GM23338 (cell line): ENCODE measurements at places on chromosomes 16 and 17.
A peak's percentile ranks its signal among the peaks of the same experiment; 100 is the strongest.

DNA sequence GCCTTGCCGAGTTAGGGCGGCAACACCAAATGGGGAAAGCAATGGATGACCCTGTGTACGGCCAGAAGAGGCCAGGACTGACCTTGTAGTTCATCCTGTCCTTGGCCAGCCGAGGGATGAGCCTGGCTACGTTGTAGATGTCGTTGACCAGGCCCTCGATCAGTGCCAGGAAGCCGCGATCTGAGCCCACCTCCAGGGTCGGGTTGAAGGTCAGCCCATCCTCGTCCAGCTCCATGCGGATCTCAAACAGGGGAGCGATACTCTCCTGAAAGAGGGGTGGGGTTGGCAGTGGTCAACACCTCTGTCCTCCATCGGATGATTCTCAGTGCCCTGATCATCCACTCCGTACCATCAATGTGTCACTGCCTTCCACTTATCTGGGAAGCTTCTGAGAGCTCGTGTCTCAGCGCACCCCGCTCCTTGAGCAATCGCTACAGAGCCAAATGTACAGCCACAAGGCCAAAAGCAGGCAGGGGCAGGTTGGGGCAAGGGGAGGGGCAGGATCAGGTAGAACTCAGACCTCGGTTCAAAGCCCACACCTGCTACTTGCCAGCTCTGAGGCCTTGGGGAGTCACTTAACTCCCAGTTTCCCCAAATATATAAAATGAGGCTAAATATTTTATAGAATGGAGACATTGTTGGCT lies 39.9 kb downstream of the DNAH17 start:
- DNase-seq: no peak

DNA sequence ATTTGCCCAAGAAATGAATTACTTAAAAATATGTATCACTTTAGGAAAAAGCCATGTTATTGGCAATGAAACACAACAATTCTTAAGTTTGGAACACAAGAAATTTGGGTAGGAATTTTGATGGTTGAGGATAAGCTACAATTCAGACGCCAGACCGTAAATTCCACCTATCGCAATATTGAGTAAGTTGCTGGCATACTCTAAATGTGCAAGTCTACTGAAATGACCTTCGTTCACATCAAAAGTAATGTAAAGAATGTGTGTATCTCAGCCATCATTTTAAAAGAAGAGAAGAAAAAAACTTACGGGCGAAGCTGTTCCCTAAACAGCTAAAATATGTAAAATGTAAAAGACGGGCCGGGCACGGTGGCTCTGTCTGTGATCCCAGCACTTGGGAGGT lies 33.4 kb downstream of the UBE2G1 start:
- DNase-seq: no peak

DNA sequence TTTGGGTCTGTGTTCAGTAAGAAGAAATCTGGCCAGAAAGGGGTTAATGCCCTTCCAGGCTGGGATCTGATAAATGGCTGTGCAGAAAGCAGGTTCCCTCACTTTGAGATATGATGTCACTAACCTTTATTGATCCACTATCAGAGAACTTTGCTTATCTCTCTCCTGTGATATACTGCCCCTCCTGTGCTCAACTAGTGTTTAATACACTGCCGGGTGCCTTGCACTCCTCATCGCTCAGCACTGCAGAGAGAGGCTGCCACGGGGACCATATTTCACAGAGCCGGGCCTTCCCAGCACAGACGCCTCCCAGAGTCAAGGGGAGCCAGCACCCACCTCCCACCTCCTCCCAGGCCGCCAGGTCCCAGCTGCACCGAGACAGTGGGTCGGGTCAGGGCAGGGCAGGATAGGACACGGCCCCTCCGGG lies 20.2 kb downstream of the ZFHX3 start:
- no peak for DNase-seq

GRCh38 chr16:3582276-3583165 lies 5.3 kb upstream of the NLRC3 start:
- no peak for DNase-seq

DNA sequence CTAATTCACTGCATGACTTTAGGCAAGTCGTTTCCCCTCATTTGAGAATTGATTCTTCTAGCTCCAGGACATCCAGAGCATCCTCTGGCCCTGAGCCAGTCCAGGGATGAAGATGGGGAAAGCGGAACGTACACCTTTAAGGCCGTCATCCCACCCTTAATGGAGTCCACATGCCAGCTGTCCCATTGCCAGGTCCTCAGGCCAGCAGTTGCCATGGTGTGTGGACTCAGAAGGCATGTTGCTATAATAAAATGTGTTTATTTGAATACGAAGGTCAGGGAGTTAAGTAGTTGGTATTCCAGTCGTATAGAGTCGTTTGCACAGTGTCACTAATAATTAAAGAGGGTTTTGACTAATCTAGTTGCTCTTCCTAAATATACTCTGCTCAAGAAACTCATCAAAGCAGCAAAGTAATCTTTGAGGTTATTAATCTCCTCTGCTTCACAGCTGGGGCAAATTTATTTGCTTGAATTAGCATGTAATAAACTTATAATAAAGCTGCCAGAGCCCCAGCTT lies 30.4 kb downstream of the CCDC182 start:
- DNase-seq: no peak

GRCh38 chr17:37067555-37068111 lies 118.9 kb downstream of the AATF start:
- DNase-seq: peak; percentile 42

GRCh38 chr17:45775148-45775547 lies 9.0 kb upstream of the CRHR1 start:
- no peak for DNase-seq
